NCI-H1105 treated with DMSO at 0.1 percent for 48 hours (cell line): ENCODE measurements at places on chromosomes 2 and 18.

DNA sequence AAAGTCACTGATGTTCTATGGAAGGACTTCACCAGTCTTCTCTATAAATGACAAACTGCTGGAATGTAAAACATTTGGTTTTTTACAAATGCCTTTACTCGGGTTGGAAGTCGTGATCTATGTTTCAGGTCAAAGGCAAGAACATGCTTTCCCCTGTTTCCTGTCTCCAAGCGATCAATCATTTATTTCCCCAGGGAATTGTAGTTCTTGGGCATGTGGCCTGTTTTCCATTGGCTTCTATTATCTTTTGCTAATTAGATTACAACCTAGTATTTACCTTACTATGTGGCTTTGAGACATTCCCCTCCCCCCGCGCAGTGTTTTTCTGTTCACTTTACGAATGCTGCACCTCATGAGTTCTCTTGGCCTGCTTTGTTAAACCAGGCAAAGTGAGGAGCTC is 684.2 kb downstream of the EPHA4 start:
- DNase-seq = no peak

DNA sequence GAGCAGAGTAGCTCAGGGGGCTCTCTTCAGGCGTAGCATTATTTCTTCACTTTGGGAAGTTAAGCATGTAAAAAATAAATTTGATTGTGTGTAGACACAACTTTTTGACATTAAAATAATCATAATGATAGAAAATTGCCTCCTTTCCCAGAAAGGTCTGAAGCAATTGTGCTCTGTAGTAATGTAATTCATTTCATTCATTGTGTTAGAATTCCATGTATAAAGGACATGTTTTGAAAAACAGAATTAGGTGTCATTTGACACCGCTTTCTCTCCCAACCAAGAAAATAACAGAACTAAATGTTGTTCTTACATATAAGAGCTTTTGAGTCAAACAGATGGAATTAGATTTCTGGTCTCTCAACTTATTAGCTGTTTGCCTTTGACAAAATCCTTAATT is 1064.2 kb upstream of the FAM98A start:
- no peak for DNase-seq

DNA sequence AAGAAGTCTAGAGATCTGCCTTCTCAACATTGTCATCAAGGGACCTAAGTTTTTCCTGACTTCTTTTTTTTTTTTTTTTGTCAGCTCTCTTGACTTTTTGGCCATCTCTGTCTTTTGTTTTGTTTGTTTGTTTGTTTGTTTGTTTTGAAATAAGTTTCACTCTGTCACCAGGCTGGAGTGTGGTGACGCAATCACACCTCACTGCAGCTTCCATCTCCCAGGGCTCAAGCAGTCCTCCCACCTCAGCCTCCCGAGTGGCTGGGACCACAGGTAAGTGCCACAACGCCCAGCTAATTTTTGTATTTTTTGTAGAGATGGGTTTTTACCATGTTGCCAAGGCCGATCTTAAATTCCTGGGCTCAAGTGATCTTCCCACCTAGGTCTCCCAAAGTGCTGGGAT is 5.6 kb upstream of the PUS10 start:
- no peak for DNase-seq

DNA sequence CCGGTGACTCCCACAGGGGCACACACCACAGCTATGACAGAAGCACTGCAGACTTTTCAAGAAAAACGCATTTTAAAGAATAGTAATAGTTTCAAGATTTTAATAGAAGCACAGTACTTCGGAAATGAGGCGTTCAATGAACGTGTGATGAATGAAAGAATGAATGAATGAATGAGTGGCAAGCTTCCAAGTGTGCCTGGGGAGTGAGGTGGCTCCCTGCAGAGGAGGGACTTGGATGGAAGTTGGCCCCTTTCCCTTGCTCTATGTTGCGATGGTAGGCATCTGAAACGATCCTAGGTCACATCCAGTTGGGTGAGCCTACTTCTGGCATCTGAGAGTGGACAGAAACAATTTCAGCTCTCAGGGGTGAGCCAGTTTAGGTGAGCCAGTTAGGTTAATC is 65.6 kb downstream of the NCKAP5 start:
- no peak for DNase-seq

GRCh38 chr18:33696332-33697162 is 118.5 kb downstream of the ASXL3 start:
- no peak for DNase-seq

DNA sequence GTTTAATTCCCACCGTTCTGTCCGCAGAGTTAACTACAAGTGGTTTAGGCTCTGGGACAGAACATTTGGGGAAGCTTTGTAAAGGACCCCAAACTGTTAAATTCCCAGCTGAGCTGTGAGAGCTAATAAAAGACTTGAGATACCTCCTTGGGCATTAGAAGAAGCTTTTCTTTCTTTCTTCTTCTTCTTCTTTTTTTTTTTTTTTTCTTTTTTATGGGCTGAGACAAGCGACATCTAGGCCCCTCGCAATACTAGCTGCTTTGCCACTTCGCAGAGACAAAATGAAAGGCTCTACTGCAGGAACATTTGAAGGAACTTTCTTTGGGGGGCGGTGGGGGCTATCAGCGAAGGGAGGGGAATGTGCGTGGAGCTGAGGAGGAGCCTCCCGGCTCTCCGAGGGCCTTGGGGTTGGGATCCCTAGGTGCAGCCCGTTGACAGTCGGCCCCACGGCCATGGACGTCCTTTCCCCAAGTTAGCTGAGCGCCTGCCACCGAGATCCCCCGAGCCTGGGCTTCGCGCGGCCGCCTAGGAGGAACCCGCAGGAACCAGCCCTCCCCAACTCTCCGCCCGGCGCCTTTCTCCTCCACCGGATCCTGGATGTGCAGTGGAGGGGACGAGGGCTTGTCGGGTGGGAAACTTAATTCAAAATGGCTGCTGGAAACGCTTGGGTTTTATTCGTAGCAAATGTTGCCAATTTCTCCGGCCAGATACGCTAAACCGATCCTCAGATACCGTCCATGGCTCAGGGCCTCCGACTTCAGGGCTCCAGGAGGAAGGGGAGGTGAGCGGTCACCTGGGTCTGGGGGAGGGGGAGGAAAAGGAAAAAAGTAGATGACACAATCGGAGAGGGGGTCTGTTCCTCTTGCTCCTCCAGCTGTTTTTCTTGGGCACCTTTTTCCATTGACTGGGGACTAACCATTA is 4.2 kb downstream of the MEIS1 start:
- DNase-seq = no peak

DNA sequence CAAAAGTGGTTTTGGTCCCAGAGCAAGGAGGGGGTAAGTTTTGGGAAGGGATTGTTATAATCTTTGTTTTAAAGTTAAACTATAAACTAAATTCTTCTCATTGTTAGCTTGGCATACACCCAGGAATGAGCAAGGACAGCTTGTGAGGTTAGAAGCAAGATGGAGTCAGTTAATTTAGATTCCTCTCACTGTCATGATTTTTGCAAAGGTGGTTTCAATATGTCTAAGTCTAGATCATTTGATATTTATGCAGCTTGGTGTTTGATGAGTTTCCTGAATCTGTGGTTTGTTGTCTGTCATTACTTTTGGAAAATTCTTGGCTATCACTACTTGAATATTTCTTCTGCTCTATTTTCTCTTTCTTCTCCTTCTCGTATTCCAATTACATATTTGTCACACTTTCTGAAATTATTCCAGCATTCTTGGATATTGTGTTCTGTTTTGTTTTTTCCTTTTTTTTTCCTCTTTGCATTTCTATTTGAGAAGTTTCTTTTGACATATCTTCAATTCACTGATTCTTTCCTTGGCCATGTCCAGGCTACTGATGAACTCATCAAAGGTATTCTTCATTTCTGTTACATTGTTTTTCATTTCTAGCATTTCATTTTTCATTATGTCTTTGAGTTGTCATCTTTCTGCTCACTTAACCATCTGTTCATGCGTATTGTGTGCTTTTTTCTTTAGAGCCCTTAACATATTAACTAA is 5.1 kb downstream of the SP140 start:
- no peak for DNase-seq

DNA sequence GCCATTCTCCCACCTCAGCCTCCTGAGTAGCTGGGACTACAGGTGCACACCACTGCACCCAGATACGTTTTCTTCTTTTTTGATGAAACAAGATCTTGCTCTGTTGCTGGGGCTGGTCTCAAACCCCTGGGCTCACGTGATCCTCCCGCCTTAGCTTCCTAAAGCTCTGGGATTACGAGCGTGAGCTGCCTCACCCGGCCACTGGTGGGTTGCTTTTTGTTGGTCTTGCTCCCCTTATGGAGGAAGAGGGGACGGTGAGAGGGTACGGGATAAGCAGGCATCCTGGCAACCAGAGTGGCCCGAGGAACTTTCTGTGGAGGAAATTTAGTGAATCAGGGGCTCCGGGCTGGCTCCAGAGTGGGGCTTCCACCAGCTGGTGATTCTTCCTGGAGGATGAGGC is 222.3 kb downstream of the HDAC4 start:
- no peak for DNase-seq

DNA sequence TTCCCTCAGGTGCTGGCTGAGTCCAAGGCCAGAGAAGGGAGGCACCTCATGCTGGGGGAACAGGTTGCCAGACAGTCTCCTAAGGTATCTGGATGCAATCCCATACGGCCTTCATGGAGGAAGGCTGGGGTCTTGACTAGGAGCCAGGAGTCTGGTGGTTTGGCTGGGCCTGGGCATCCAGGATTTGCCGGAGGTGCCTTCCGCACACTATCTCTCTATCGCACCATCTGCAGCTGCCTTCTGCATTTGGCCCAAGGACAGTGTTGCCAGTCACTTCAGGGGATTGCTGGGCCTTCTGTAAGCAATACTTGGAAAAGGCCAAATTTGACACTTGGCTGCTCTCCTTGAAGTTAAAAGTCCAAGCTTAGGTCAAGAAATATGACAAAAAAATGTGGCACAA is 327.2 kb downstream of the EN1 start:
- DNase-seq = no peak

GRCh38 chr2:133270550-133270949 is 297.7 kb downstream of the NCKAP5 start:
- no peak for DNase-seq

GRCh38 chr2:150389447-150389846 is 98.0 kb downstream of the RND3 start:
- DNase-seq = no peak

DNA sequence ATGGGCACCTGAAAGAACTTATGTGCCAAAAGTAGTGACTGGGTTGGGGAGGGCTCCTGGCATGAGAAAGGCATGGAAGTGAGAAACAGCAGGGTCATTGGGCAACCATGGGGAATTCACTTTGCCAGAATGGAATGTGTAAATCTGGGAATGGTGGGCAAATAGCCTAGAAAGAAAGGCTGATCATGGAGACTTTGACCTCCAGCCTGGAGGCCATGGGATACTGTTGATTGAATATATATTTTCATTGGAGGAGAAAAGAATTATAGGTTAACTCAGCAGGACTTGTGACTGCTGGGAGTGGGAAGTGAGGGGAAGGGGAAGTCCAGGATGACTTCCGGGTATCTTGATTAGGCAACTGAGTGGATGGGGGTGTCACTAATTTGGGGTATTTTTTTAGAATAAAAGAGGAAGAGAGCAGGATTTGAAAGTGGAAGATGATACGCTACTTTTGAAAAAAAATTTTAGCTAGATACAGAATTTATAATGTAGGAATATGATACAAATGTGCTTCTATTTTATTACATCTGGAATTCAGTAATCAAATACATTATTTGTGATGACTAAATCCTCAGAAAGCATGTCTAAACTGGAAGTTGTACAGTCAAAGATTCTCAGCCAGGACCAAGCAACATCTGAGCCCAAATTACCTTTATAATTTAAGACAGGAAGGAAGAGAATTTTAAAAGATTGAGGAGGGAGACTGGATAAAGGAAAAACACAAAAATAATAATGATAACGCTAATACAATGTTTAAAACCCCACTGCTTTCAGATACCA is 116.2 kb downstream of the GATA6 start:
- no peak for DNase-seq

DNA sequence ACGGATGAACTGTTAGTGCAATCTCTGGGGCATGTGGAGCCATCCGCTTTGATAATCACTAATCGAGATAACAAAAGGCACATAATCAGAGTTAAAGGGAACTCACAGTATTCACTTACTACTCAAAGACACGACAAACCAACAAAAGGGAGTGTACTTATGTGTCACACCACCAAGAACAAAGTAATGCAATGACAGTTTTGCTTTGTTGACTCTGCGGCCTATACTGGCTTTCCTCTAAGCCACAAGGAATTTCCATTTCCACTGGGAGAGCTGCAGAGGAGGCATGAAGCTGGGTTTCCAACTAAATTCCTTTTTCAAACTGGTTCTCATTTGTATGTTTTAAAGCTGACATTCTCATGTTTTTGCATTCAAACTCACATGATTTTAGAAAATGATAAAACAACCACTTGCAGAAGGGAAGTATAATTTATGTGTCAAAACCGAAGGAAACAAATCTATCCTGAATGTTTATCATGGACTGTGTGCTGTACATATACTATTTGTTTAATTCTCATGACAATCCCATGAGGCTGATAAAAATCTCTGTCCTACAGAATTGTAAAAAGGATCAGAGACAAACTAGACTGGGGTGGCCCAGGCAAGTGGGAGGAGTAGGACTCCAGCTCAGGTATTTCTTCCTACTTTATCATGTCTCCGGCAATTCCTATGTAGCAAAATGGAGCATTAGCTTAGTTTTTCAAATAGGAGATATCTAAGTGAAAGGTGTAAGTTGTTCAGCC is 149.6 kb upstream of the SMAD7 start:
- no peak for DNase-seq

- DNase-seq = no peak
These were observed 282.6 kb downstream of the CBLN2 start for GRCh38 chr18:72261590-72261989.

DNA sequence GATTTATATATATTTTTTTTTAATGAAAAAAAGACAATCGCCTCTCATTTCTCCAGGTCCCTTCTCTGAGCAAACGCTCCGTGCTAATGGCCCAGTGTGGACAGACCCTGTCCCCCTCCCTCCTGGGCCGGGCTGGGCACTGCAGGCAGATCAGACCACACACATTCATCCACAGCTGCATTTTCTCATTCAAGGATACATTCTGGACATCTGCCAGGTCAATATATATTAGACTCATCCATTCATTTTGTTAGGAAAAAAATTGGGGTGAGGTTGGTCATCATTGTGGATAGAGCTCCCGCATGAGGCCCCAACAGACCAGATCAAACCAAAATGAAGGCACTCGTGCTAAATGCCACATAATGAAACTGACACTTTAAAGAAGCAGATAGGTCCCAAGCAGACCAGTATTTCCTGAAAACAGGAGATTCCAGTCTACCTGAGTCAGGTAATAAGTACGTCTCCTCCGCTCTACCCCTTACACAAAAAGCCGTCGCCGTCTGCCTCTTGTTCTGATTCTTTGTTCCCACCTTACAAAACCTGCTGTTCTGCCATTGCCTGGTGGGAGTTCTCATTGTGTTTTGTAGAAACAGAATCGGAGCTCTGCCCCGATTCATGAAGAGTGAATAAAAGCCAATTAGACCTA is 15.4 kb upstream of the OTOS start:
- DNase-seq = no peak

DNA sequence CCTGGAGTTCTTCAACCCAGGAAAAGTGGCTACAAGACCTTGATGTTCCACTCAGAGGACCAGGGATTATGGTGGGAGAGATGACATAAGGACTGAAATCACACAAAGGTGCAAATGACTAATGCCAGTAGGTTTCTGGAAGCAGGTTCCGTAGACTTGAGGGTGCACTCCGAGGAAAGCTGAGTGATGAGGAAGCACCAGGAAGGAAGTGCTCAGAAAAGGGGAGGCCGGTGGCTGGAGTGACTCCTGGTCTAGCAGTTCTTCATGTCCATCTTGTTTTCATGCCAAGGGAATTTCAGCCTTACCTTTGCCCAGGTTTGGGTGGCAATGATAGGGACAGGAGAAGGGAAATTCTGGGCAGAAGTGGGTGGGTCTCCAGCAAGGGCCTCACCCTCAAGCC is 74.5 kb downstream of the TMEM17 start:
- no peak for DNase-seq

- DNase-seq = no peak
These were observed 174.3 kb downstream of the CCDC102B start for GRCh38 chr18:68972176-68972575.
